ENCODE measurements at places on chromosomes 5 and 9. TPM values are rescaled to one million over a fixed set of nuclear protein-coding genes. Genes with fewer than 3 reads are reported as not detected.

- no peak for DNase-seq
These were observed 30.6 kb downstream of the SH3GL2 start for GRCh38 chr9:17609312-17610005.

The ALAD gene
- 10.3 TPM for total RNA-seq

DNA sequence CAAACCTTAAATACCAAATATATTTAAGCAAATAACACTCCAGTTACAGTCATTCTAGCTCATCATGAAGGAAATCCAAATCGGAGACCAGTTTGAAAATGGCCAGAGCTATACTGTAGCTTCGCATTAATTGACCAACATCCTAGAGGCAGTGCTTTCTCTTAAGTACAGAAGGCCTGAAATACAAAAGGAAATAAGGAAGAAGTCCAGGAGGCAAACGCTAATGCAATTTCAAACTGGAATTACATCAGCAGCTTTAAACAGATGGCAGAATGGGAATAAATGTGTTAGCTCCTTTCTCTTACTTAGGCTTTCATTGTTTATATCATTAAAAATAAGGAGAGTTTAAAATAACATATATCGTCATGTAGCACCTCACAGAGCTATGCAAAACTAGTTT is 197.0 kb downstream of the SEC61B start:
- peak; percentile 71 for DNase-seq

GRCh38 chr5:74503-75109 is 17.4 kb upstream of the PLEKHG4B start:
- DNase-seq = no peak

DNA sequence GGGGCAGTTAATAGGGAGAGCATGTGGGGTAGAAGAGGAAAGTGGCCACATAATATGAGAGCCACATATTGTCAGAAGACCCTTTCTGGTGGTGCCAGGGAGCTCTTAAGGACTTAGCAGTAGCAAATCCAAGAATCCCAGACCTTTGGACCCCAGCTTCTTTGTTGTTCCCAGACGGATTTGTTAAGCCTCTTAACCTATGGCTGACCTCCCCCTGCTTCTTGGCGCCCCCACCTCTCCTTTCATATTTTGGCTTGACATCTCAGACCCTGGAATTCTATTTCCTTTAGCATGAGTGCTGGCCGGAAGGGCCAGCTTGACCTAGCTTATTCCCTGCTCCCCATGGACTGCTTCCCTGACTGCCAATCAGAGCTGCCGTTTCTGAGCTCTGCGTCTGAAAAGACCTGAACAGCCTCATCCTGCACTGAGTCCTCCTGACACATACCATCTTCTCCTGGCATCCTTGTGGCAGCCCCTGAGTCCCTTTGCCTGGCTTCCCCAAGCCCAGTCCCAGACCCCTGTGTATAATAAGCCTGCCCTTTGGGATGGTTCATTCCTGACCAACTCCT is 116.3 kb downstream of the PRKACG start:
- DNase-seq = no peak

DNA sequence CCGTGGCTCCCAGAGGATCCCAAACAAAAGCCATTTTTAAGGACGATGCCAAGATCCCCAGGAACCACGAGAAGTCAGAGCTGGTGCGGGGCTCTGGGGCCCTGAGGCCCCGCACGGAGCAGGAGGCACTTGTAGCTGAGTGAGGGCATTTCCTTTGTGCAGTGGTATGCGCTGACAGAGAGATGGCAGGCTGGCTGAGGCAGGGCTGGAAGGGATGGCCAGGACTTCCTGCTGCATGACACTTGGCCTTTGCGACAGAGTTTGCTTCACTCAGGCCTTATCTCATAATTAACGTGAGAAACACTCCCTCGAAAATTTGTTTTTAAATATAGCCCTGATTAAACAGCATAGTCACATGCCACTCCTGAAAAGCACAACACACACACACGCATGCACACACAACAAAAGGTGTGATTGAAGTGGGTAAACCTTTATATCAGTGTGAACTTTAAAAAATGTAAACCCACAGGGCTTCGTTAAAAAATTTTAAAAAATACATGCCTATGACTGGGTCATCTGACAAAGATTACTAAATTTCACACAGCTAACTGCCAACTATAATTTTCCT is 536.6 kb downstream of the PDE4D start:
- no peak for DNase-seq

GRCh38 chr9:8494571-8494970 is 695.0 kb upstream of the DMAC1 start:
- no peak for DNase-seq

DNA sequence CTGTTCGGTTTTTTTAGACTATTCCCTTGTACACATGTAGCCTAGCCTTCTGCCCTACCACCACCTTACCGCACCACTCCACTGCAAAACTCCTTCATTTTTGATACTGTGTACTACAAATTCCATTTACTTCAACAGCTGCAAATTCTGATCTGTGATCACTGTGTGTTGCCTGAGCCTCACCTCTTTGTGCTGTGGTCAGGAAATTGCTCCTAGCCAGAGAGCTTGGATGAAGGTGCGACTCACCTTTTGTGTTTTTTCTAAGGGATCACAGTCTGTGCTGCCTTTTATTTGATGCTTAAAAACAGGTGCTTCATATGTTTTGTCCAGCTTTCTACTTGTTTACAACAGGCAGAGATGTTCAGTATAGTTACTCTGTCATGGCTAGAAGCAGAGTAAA is 31.5 kb downstream of the CSNK1G3 start:
- no peak for DNase-seq

DNA sequence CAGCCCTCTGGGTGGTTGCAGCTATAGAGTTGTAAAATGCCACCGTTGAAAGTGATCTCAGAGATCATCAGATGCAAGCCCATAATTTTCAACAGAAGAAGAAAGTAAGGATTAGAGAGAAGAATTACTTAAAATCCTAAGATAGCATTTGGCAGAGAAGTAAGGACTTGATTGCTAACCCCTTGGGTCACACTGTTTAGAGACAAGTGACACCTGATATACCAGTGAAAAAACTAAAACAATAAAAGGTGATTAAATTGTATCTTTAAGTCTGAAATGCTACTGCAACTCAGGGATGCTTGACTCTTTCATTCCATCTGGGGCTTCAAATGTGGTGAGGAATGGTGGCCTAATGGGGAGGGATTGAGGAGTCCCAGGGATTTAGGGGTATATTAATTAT is 280.9 kb upstream of the PANK3 start:
- no peak for DNase-seq

The MEIKIN gene
- total RNA-seq = not detected

The SPINK6 gene
- not detected for total RNA-seq

- peak; percentile 80 for DNase-seq
These were observed 174.2 kb upstream of the TBC1D2 start for GRCh38 chr9:98429613-98430012.

The DNAH5 gene
- total RNA-seq = 4.7 TPM

GRCh38 chr5:35815089-35815936 is 41.4 kb upstream of the IL7R start:
- no peak for DNase-seq

DNA sequence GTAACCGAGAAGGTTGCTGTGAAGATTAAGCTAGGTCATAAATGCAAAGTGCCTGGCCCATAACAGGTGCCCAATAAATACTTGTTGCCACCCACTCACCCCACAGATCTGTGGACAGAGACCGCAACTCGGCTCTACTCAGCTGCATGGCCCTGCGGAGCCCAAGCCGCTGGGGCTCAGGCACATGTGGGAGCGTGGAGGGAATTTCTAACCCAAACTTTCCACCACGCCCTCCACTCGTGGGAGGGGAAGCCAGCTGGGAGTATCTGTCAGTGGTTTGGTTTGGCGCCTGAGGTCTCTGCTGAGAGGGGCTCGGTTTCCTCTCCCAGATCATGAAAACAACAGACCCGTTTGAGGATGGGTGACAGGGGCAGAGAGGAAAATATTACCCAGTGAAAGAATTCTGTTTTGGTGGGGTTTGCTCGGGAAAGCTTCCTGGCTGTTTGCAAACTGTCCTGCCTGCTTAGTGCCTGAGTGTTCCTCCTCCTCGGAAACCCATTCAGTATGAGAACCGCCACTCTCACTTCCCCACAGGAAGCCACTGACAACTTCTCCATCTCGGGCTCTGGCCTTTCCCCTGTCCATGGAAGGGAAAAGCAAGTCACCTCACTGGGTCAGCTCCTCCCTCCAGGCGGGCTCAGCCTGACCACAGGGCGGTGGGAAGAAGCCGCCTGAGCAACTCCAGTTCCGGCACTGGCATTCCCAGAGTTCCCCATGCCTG is 60.1 kb downstream of the RGS3 start:
- DNase-seq = no peak

DNA sequence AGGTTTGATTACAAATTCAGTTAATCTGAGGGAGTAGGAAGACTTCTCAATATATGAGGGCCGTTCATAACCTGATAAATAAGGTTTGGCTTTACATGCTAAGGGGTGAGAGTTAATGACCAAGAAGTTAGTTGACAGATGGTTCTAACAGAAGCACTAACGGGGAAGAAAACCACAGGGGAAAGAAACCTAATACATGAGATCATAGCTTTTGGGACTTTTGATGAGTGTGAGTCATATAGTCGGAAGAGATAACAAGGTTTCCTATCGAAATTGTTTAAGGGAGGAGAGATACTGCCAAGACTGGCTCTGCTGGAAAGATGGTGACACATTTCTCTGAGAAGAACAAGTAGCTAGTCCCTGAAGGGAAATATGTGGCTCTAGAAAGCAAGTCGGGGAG is 140.1 kb downstream of the COX7C start:
- DNase-seq = peak; percentile 32

DNA sequence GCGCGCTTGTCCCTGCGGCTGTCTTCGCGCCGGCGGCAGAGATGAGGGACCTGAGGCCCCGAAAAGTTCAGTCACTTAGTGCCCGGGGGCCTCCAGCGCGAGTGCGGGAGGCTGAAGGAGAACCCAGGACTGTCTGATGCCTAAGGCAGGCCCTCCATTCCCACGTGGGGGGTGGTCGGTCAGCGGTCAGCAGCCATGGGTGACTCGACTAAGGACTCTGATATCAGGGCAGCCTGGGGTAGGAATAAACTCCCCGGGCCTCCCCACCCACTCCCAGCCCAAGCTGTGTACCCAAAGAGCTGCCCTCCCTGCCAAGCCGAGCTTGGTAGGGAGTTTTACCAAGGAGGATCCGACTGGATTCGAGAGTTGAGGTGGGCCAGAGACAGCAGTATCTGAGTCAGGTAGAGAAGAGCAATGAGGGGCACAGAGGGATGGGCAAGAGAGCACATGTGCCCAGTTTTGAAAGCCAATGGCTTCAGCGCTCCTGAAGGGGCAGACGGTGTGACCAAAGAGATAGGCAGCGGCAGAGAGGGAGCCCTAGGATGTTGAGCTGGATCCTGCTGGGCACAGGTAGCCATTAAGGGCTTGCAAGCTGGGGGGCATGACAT is 787 bp downstream of the FGFR4 start:
- no peak for DNase-seq

The REEP2 gene
- total RNA-seq = 12.4 TPM

DNA sequence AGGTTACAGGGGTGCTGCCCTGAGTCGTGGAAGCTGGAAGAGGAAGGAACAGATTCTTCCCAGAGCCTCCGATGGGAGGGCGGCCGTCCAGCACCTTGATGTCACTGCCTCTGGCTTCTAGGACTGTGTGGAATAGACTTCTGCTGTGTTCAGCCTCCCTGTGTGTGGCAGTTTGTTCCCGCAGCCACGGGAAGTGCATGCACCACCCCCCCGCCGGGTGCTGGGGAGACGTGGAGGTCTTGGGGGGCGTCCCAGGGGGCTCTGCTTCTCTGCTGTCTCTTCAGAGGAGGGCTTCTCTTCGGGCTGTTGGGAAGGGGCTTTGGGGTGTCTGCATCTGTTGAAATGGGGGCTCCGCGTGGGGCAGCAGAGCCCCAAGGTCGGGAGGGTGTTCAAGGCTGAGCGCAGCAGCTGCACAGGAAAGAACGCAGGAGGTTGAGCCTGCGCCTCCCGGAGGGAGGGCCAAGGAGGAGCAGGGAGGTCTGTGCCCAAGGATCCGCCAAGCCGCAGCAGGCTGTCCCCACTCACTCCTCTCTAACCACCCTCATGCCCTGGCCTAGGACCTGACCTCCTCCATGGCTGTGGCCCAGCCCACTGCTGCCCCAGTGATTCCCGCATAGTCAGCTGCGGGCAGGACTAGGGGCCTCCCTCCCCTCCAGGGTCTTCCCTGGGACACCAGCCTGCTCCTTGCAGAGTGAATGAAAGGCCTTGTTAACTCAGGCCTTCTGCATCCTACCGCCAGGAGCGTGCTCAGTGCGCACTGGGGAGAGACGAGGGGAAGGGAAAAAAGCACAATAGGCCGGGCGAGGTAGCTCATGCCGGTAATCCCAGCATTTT is 45.0 kb downstream of the ROPN1L start:
- DNase-seq = no peak

DNA sequence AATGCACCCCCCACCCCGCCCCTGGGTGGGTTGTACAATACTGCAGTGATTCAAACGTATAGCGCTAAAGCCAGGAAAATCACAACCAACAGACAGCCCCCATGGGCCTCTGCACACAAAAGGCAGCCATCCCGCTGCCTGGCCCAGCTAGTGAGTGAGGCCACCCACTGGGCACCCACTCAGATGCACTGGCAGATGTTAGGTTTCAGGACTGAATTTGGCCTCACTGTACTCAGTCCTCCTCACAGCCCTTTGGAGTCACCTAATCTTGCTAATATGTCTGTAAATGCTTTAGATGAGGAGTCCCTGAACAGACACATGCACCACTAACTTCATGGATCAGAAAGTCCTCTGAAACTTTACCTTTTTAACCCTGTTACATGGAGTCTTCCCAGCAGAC is 87.7 kb downstream of the FSTL4 start:
- DNase-seq = no peak

The PCDHB10 gene
- 0.18 TPM for total RNA-seq

- peak; percentile 79 for DNase-seq
These were observed 155.0 kb downstream of the NFIB start for GRCh38 chr9:14158916-14159315.

GRCh38 chr5:75275756-75276155 is 39.1 kb upstream of the ANKRD31 start:
- no peak for DNase-seq

GRCh38 chr5:133830911-133831310 is 137.5 kb downstream of the C5orf15 start:
- DNase-seq = no peak

DNA sequence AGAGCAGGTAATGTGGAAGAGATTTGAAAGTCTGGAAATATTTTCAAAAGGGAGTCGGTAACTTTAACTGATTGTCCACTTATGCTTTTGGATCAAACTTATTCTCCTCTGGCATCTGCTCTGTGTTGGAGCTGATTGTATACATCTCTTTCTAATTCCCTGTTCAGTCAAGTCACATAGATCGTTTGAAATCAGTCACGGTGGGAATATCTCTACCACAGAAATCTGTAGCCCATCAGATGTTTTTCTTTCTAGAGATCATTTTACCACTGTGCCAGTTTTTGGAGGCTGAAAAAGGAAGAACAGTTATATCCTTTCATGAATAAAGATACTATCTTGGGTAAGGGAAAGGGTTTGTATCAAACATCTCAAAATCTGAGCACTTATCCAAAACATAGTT is 1853.3 kb downstream of the EFNA5 start:
- no peak for DNase-seq

The ANKRD31 gene
- total RNA-seq = under 0.01 TPM

The ADAMTS12 gene
- total RNA-seq = 51.3 TPM

GRCh38 chr5:5544094-5544663 is 121.7 kb downstream of the ICE1 start:
- DNase-seq = no peak

Data from IMR-90 (cell line).